Upper lobe of left lung (tissue), 6 donors: ENCODE measurements at places on chromosomes 1 and 21. TPM values are rescaled to one million over a fixed set of nuclear protein-coding genes. Genes with fewer than 3 reads are reported as not detected.

Gene SLAMF6
- total RNA-seq, result 10.7 TPM

Gene TMEM82
- total RNA-seq, result not detected

Gene LMNA
- total RNA-seq, result 482 TPM

Gene PLEKHA6
- 6.9 TPM for total RNA-seq

Gene OR2L3
- not detected for total RNA-seq

Gene PTGFR
- total RNA-seq, result 0.78 TPM

DNA sequence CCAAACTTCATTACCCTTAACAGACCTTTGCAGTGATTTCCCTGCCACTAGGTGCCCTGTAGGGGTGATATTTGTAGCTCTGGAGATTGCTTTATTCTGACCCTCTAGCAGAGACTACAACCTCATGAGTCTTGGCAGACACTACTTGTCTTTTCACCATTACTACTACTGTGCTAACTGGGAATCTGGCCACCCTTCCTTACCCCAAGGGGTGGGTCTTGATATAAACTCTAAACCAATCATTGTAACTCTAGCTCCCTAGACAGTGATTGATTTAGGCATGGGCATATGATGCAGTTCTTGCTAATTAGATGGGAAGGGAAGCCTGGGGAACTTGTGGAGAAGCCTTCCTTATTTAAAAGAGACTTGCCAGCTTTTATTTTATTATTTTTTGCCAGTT lies 3.9 kb downstream of the KPNA6 start:
- H3K4me1 ChIP-seq, result peaks cover 55% of the 10 kb centered on the region
- no peaks in the 10 kb centered on the region for H3K27me3 ChIP-seq
- no peaks in the 10 kb centered on the region for H3K36me3 ChIP-seq
- no peak for DNase-seq
- no peak overlapping the region for H3K4me3 ChIP-seq

GRCh38 chr1:167518331-167518700 lies at the start of gene CD247:
Gene CD247, minus strand, starts transcription at chr1:167518529. Its CDS starts 64 bp downstream, at chr1:167518465.
- peak within 1 kb of the TSS; percentile 22 for H3K4me3 ChIP-seq
- no peaks in the 10 kb centered on the region for H3K4me1 ChIP-seq
- H3K27ac ChIP-seq, result no peak within 1 kb of the TSS
- DNase-seq, result no peak
- no peaks in the 10 kb centered on the region for H3K36me3 ChIP-seq

GRCh38 chr1:3500265-3500835 lies 45.9 kb downstream of the ARHGEF16 start:
- H3K4me1 ChIP-seq, result peaks cover 11% of the 10 kb centered on the region
- peak; percentile 77 for DNase-seq
- no peak overlapping the region for H3K4me3 ChIP-seq
- H3K27me3 ChIP-seq, result no peaks in the 10 kb centered on the region

DNA sequence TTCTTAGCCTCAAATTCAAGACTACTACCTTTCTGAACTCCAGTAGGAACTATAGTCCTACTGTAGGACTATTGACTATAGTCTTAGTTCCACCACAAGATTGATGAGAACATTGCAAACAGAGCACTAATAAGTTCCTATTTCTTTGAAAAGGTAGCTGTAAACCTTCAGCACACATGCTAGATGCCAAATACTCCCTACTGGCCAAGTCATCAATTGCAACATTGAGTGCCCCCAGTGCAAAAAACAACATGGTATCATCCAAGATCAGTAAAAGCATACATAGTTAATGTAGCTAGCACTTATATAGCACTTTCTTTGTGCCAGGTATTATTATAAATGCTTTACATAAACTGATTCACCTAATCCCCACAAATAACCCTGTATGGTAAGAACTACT lies 99.8 kb downstream of the MRPL39 start:
- no peaks in the 10 kb centered on the region for H3K36me3 ChIP-seq
- no peaks in the 10 kb centered on the region for H3K4me1 ChIP-seq
- no peak overlapping the region for H3K4me3 ChIP-seq
- DNase-seq, result no peak
- no peaks in the 10 kb centered on the region for H3K27me3 ChIP-seq
- no peak overlapping the region for H3K27ac ChIP-seq

DNA sequence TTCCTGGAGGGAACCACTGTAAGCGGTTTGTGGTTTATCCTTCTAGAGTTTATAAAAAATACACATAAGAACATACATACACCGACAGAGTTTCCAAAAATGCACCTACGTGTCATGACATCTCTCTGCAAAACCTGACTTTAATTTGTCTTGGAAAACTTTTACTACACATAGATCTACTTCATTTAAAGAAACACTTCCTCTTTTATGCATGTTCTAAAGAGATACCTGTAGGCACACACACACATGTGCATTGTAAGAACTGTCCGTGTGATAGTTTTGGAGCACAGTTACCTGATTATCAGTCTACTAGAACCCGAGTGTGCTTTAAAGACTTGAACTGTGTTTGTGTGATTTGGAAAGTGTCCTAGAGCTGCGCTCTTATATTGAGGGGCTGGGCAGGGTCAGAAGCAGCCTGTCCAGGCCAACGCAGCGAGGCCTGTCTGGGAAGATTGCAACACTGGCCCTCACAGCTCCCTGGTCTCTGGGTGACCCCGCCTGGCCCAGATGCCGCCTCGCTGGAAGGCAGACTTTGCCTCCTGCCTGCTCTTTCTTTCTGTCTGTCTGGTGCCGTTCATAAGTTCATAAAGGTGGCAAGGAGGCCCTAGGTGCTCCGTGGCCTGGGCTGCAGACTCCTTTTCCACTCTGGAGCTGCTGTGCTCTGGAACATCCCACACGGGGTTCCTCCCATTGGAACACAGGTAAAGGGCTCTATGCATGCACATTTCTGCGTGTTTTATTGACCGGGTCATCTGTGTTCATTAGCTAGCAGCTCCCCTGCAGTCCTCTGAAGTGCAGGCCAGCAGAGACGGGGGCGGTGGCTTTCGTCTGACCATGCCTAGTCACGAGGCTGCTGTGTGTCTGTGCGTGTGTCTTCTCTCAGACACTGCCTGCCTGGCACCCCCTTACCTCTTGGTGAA lies 46.3 kb downstream of the AGPAT3 start:
- no peaks in the 10 kb centered on the region for H3K36me3 ChIP-seq
- peak overlapping the region; percentile 27 for H3K27ac ChIP-seq
- no peaks in the 10 kb centered on the region for H3K27me3 ChIP-seq
- peaks cover 9% of the 10 kb centered on the region for H3K4me1 ChIP-seq
- no peak overlapping the region for H3K4me3 ChIP-seq

GRCh38 chr21:26900980-26901379 lies 55.8 kb upstream of the ADAMTS1 start:
- no peak overlapping the region for H3K4me3 ChIP-seq
- no peaks in the 10 kb centered on the region for H3K4me1 ChIP-seq
- no peak overlapping the region for H3K27ac ChIP-seq
- no peak for DNase-seq

GRCh38 chr1:96049759-96050409 lies 671.7 kb upstream of the PTBP2 start:
- no peaks in the 10 kb centered on the region for H3K36me3 ChIP-seq
- no peaks in the 10 kb centered on the region for H3K4me1 ChIP-seq
- H3K27ac ChIP-seq, result no peak overlapping the region
- DNase-seq, result no peak

- H3K27ac ChIP-seq, result no peak overlapping the region
- no peaks in the 10 kb centered on the region for H3K4me1 ChIP-seq
- no peaks in the 10 kb centered on the region for H3K27me3 ChIP-seq
- H3K4me3 ChIP-seq, result no peak overlapping the region
- DNase-seq, result no peak
These were observed 3.6 kb downstream of the ALG14 start for GRCh38 chr1:95068956-95069709.

GRCh38 chr1:184513966-184514365 lies 127.1 kb downstream of the C1orf21 start:
- no peaks in the 10 kb centered on the region for H3K27me3 ChIP-seq
- peaks cover 3% of the 10 kb centered on the region for H3K4me1 ChIP-seq
- H3K36me3 ChIP-seq, result no peaks in the 10 kb centered on the region
- no peak overlapping the region for H3K27ac ChIP-seq
- no peak for DNase-seq
- no peak overlapping the region for H3K4me3 ChIP-seq

DNA sequence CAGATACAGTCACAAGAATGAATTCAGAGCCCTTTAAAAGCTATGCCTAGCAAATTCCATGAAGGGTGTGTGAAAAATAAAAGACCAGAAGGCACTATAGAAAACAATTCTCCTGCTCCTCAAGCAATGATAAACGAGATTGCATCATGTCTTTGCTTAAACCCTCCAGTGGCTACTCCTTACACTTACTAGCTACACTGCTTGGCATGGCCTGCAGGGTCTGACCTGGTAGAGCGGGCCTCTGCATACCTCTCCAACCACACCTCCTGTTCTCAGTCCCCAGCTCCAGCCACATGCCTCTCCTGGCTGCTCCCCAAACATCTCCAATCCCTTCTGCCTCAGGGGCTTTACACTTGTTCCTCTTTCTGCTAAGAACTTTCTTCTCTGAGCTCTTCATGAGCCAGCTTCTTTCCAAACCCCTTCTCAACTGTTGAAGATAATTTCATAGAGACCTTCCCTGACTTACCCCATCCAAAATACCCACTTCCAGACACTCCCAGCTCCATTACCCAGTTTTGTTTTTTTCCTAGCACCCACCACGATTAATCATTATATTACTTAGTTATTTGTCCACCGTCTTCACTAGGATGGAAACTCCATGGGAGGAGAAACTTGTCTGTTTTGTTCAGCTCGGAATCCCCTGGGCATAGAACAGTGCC lies 11.2 kb upstream of the CREG1 start:
- H3K27me3 ChIP-seq, result no peaks in the 10 kb centered on the region
- H3K27ac ChIP-seq, result no peak overlapping the region
- DNase-seq, result peak; percentile 87
- H3K36me3 ChIP-seq, result no peaks in the 10 kb centered on the region
- H3K4me1 ChIP-seq, result peaks cover 4% of the 10 kb centered on the region
